GM12864 (cell line): ENCODE measurements at places on chromosomes 3 and 15.

GRCh38 chr3:167441256-167441655, 32.6 kb downstream of the SERPINI2 start:
- DNase-seq, result no peak

DNA sequence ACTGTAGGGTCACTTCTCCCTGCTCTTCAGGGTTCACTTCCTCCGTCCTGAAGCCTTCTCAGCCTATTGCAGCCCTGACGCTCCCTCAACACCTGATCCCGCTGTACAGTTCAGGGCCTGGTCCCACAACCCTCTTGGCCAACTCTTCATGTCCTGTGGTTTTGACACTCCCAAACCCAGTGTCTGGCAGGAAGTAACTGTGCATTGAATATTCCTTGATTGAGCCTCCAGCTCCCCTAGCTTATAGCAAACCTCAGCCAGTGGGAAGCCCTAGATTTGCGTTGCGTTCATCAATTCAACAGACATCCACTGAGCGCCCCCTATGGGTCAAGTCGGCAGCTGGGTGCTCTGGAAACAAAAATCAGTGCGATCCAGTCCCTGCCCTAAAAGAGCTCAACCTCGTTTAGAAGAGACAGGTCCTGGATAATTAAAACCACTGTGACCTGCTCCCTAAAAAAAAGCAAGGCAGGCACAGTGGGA, 13.5 kb downstream of the UBAP1L start:
- no peak for DNase-seq

- no peak for DNase-seq
Observed at GRCh38 chr3:161523916-161524315, 27.3 kb downstream of the OTOL1 start.

DNA sequence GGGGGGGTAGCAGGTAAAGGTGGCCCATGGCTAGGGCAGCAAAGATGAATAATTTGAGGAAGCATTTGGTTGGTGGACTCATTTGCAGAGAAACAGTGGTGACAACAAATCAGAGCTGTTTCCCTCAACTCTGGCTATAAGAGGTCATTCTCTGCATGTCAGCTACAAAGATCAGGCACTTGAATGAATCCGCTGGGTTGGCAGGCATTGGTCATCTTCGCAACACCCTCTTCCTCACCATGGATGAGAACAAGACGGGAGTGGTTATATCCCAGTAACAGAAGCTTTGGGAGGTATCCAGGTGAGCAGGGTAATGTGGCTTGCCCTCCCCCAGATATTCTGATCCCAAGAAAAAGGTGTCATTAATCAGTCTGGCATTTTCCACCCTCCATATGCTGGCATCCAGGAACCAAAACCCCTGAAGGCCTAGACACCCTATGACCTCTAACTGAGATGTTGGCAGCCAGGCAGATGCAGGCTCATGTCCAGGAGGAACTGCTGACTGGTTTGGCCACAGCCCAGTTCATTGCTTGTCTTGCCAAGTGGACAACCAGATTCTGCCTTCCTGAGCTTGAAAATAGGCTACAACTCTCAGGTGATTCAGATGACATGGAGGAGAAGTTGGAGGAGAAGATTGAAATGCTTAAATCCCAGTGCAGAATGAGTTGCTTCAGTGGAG, 108.9 kb upstream of the TRIM42 start:
- DNase-seq, result no peak

- DNase-seq, result no peak
Observed at GRCh38 chr3:62229908-62230307, 143.4 kb downstream of the FEZF2 start.

DNA sequence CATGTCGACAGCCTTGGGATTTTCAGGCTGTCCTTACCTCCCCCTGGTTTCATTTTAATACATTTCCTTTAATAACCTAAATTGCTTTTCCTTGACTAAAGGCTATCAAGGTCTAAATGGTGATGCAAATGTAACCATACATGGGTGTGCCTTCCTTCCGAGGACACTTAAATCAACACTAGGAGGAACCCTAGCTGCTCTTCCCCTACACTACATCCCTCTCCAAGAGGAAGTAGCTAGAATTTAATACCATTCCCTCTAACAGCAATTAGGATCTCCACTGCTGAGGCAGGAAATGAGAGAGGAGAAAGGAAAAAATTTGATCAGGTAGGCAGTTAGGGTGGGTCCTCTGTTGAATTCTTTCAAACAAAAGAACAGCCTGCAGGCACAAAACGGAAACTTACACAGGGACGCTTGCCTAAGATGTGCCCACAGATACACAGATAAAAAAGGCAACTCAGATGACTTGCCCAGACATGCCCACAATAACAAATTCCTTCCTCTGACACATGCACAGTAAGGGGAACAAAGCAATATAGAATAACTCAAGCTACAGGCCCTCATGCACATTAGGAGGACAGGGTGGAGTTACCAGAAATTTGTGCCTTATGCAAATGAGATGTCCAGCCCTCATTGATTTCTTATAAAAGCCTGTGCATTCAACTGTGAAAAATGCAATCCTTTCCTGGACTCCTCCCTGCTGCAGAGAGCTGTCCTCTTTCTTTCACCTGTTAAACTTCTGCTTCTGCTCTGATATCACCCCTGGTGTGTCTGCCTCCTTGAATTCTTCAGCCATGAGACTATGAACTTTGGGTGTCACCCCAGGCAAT, 1024.4 kb upstream of the CADM2 start:
- no peak for DNase-seq

GRCh38 chr3:58414538-58415197, 19.0 kb downstream of the PDHB start:
- no peak for DNase-seq

GRCh38 chr3:9692416-9692815, 11.2 kb upstream of the CPNE9 start:
- no peak for DNase-seq

DNA sequence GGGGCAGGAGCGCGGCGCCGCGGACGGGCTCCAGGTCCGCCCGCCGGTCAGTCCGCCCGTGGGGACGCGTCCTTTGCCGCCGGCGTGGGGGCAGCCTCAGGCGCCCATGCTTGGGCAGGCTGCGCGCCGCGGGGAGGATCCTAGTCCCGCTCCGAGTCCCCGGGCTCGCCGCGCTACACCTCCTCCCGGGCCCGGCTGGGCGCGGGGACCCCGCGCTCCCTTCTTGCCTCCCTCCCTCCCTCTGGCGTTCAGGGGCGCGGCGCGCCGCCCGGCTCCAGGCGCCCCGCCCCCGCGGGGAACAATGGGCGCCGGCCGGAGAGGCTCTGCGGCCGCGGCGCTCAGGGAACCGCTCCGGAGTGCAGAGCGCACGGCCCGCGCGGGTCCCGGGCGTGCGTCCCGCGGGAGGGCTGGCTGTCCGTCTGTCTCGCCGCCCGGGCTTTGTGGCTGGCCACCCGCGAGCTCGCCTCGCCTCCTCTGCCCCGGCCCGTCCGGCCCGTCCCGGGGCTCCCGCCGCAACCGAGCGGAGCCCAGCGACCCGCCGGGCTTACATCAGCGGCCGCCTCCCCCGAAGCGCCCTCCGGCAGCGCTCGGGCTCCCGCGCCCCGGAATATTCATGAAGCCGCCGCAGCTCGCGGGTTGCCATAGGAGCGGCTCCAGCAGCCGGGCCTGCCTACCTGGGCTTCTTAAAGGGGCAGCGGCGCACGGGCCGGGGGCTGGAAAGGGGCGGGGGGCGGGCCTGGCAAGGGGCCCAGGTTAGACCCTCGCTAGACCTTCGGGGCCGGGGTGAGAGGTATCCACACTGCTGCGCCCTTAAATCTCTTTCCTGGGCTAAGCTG, at the start of gene HCN4:
TSS of gene HCN4 (minus strand) at position 658 of the 836 bp plus-strand sequence. CDS start 688 bp downstream, outside the sequence.
- DNase-seq, result no peak

DNA sequence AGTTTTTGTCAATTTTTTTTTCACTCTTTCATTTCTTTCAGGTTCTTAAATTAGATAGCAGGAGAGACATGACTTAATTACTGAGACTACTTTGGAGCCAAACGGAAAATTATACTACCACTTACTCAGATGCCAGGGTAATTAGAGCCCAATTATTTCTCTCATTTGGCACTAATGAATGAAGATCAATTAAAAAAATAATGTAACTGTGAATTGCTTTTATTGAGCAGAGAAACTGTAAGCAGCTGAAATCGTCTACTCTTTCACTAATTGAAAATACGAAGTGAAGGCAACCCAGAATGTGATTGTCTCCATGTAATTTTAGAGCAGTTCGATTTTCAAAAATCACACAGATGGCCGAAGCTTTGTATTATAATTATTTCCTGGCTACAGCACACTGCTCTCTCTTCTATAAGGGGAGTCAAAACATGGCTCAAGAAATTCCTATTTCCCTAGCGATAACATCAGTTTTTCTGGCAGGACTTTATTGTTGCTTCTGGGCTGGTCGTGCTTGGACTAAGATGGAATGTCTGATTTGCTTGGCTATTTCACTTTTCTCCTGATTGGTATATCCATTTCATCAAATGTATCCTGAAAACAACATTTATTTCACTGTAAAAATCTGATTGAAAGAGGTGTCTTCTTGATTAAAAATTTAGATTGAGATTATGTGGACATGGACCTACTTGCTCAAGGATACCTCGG, 55.8 kb upstream of the PDZRN3 start:
- no peak for DNase-seq

DNA sequence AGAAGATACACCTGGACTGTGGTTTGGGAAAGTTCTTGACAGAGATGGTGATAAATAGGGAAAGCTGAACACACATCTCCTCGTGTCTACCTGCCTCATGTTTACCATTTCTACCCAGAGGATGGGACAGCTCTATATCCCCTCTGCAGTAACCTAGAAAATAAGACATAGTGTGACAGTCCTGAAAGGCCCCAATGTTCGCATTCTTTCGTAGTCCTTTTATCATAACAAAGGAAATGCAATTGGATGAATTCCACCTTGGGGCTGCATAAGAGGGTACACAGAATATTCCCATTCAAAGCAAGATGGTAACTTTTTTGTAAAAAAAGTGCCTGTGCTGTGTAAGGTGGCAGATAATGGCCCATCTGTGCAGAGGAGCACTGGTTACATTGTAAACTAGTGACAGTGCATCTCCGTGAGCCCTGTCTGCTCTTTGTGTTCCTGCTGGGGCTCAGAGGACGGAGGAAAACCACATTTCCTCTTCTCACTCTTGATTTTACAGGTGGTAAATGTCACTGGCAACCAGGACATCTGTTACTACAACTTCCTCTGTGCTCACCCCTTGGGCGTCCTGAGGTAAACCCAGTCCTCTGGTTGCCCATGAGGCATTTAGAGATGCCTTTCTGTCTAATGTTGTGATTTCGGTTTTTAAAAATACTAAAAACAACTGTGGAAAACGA, 74.3 kb downstream of the SIDT1 start:
- DNase-seq, result peak; percentile 84

DNA sequence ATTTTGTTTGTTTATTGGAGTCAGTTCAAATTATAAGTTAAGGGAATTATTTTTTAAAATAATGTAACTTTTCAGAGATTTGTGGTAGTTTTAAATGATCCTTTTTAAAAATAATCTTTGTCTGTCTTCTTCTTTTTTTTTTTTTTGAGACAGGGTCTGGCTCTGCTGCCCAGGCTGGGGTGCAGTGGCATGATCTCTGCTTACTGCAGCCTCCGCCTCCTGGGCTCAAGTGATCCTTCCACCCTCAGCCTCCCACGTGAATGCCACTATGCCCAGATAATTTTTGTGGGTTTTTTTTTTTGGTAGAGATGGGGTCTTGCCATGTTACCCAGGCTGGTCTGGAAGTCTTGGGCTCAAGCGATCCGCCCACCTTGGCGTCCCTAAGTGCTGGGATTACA, 12.6 kb downstream of the FNDC3B start:
- no peak for DNase-seq

DNA sequence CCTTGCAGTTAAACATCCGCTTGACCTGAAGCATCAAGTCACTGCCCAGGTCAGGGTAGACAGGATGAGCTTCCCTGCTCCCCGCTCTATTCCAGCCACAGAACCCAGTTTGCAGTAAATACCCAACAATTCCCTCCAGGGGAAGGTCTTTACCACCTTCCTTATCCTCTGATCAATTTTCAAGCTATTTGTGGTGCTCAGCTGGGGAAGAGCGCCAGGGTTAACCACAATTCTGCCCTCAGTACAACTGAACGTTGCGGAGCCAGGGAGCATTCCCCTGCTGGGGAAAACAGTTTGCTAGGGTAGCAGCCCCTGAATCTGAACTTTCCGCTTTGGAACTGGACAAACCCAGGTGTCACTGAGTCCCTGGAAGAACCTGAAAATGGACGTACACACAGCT, 28.5 kb downstream of the RBPMS2 start:
- DNase-seq, result no peak

- DNase-seq, result no peak
Observed at GRCh38 chr15:85621094-85621493, 173.6 kb downstream of the KLHL25 start.

DNA sequence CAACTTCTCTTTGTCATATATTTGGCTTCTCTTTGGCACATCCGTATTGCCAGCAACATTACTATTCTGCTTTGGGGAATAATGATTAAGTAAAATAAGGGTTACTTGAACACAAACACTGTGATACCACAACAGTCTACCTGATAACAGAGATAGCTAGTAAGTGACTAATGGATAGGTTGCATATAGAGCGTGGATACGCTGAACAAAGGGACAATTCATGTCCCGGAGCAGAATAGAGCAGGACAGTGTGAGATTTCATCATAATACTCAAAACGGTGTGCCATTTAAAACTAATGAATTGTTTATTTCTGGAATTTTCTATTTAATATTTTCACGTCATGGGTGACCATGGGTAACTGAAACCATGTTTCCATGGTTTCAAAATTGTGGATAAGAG, 54.1 kb downstream of the SCN5A start:
- no peak for DNase-seq

DNA sequence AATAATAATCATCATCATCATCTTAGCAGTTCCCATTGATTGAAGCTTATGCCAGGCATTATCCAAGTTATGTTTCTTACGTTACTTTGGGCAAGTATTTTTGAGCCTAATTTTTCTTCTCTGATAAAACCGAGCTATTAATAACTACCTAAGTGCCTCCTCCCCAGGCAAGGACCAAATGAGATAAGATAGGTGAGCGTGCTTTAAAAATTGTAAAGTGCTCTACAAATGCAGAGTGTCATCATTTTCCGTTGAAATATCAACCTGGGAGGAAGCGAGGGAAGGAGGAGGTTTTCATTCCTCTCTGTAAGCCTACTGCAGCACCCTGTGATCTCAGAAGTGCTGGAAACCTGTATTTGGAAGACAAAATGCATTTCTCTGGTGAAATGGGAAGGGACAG, 96.7 kb upstream of the MITF start:
- DNase-seq, result no peak

DNA sequence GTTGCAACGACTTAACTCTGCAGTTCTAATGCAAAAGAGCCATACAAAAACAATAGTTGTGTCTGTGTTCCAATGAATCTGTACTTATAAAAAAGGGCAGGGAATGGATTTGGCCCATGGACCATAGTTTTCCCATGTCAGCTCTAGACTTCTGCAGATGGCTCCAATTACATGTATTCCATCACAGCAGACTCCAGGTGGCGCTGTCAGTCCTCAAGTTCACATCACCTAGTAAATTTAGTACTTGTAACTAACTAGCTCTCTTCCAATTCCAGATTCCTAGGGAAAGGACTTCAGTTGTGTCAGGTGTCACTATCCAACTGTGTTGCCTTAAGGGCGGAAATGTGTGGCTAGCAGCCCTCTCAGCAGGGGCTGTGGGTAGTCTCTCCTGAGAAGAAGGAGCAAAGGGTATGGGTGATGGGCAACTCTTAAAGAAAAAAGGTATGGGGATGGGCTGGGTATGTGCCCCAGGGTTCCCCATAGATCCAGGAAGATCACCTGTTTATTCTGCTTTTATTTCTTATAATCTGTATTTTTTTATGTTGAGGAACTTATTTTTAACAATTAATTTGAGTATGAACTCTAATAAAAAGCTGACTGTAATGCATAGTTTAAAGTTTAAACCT, 36.2 kb downstream of the BBS4 start:
- DNase-seq, result peak; percentile 52

- no peak for DNase-seq
Observed at GRCh38 chr3:85304360-85304964, 345.7 kb downstream of the CADM2 start.
